ENCODE measurements at places on chromosomes 5 and 9. TPM values are rescaled to one million over a fixed set of nuclear protein-coding genes. Genes with fewer than 3 reads are reported as not detected.

OMD gene
- not detected for total RNA-seq

GRCh38 chr5:139342423-139342723 is 719 bp downstream of the PAIP2 start:
- no peak for DNase-seq

- no peak for DNase-seq
Measured at GRCh38 chr9:119091074-119091473, 278.2 kb downstream of the BRINP1 start.

GRCh38 chr5:119582987-119583386 is 46.4 kb upstream of the FAM170A start:
- DNase-seq = no peak

CCNI2 gene
- total RNA-seq = 0.49 TPM

DNA sequence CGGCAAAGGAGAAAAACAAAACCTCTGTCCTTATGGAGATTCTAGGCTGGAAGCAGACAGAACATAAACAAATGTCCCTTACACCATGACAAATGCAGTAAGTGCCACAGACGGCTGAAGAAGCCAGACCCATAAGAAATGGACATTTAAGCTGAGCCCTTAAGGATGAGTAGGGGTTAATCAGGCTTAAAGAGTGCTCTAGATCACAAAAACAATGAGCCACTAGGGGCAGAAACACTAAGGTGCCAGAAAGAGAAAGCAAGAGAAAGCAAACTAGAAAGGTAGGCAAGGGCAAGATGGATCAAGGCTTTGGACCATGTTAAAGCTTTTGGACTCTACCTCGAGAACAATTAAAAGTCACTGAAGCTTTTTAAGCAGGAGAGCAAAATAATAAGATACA is 326.9 kb upstream of the WWC1 start:
- no peak for DNase-seq

- no peak for DNase-seq
Measured at GRCh38 chr9:36923025-36923625, 110.9 kb downstream of the PAX5 start.

DNA sequence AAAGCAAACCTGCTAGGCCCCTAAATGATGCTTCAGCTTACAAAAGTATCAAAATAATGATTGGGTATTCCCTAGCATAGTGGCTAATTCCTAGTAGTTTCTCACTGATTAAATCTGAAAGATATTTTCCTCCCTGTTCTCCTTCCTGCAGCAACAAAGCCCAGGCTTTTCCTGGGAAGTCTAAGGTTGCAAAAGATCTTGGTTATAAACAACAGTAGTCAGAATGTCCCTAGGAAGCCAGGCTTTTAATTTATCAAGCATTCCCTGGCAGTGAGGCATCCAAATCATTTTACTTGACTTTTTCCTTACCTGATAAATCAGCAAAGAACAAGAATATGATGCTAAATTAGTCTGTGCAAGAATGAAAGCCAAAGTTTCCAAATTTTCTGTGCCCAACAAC is 272.0 kb downstream of the PDE4D start:
- no peak for DNase-seq

- DNase-seq = no peak
Measured at GRCh38 chr9:124696101-124696500, 75.0 kb downstream of the NR6A1 start.

FSTL4 gene
- 0.18 TPM for total RNA-seq

JAKMIP2 gene
- not detected for total RNA-seq

GRCh38 chr5:10630126-10630525 is 66.3 kb downstream of the ANKRD33B start:
- no peak for DNase-seq

ZNF454 gene
- 0.10 TPM for total RNA-seq

GRCh38 chr9:87237336-87237735 is 260.3 kb upstream of the DAPK1 start:
- DNase-seq = no peak

JAK2 gene
- 2.3 TPM for total RNA-seq

LCN12 gene
- total RNA-seq = 2.5 TPM

- no peak for DNase-seq
Measured at GRCh38 chr5:143791848-143792731, 19.9 kb upstream of the HMHB1 start.

- DNase-seq = no peak
Measured at GRCh38 chr9:134210908-134211810, 46.8 kb upstream of the RNU6ATAC start.

- DNase-seq = no peak
Measured at GRCh38 chr9:125361837-125362531, 100.4 kb downstream of the GAPVD1 start.

- DNase-seq = no peak
Measured at GRCh38 chr5:1007681-1008450, 736 bp upstream of the NKD2 start.

DNA sequence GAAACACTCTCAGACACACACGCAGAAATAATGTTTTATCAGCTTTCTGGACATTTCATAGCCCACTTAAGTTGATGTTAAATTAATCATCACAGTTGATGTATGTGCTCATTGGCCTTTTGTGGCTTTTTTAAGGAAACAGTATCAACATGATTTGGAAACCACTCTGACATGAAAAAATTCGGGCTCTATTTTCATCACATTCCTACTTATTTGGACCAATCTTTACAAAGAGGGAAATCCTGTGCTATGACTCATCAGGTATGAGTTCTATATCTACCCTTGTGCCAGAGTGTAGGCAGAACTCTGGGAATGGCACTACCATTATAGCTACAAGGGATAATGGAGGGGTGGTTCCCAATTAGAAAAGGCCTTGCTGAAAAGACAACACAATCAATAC is 388.4 kb upstream of the PTGER4 start:
- DNase-seq = no peak

DNA sequence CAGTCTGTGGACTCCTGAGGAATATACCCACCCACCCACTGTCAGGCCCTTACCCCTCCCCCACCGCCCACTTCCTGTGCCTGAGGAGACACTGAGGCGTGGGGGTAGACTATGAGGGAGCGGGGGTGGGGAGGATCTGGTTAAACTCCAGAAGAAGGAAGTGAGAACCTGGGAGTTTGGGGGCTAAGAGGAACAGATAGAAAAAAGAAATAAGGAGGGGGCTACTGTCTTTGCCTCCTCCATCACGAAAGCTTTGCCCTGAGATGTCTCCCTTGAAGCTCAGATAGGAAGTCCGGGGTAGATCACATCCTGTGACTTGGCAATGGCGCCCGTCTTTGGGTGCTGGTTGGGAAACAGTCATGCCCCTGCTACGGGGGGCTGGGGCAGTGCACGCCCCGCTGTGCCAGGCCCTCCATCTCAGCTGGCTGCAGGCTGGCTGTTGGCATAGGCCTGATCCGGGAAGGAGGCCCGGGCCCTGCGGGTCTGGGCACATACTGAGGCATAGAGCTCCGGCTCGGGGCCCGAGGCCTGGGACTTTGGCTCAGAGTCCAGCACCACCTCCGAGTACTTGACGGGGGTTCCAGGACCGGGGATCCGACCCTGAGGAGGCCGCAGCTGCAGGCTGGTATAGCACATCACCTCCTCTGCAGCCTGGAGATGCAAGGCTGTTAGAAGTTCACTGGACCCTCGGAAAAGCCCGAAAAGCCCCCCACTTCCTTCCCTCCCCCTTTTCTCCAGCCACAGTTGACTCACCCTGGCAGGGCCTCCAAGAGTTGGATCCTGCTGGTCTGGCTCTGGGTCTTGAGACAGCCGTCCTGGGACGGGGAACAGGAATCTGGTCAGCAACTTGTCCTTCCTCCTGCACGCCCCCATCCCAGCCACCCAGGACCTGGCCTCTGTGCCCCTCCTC is 1.0 kb downstream of the SIT1 start:
- no peak for DNase-seq

DNA sequence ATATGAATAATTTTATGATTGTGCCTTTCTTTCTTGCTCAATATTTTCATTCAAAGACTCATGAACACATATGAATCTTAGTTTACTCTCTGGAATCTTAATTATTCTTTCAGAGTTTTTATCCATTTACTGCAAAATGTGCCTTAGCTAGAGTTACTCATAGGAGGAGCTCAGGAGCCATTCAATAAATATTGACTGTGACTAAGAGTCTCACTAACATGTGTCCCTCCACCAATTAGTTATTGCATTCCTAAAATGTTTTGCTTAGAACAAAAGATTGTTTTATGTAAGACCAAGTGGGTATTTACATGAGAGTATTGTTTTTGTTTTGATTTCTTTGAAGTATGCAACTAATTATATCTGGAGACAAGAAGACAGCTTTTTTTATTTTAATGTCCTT is 218.4 kb upstream of the MAST4 start:
- no peak for DNase-seq

TLX3 gene
- not detected for total RNA-seq

- no peak for DNase-seq
Measured at GRCh38 chr5:140152022-140152999, 22.7 kb upstream of the CYSTM1 start.

- DNase-seq = no peak
Measured at GRCh38 chr5:97635553-97635952, 452.5 kb upstream of the RIOK2 start.

- no peak for DNase-seq
Measured at GRCh38 chr5:74623748-74624408, 16.6 kb downstream of the ENC1 start.

ZBED3 gene
- total RNA-seq = 6.8 TPM

GRCh38 chr5:15203376-15203775 is 296.6 kb upstream of the FBXL7 start:
- DNase-seq = no peak

GRCh38 chr5:59164041-59164830 is 581.4 kb downstream of the RAB3C start:
- no peak for DNase-seq

KCNMB1 gene
- total RNA-seq = not detected

GRCh38 chr9:127966416-127967150 is 14.2 kb downstream of the EEIG1 start:
- DNase-seq = no peak

GRCh38 chr5:50501491-50502228 is 60.6 kb upstream of the EMB start:
- DNase-seq = no peak

- no peak for DNase-seq
Measured at GRCh38 chr9:69806627-69807026, 14.0 kb upstream of the CFAP95 start.

GRCh38 chr5:157464519-157465171 is 4.6 kb downstream of the NIPAL4 start:
- DNase-seq = no peak

PRSS3 gene
- total RNA-seq = 1.0 TPM

GRCh38 chr9:70389621-70390266 is 24.7 kb downstream of the KLF9 start:
- DNase-seq = no peak

SCGB3A1 gene
- not detected for total RNA-seq

DNA sequence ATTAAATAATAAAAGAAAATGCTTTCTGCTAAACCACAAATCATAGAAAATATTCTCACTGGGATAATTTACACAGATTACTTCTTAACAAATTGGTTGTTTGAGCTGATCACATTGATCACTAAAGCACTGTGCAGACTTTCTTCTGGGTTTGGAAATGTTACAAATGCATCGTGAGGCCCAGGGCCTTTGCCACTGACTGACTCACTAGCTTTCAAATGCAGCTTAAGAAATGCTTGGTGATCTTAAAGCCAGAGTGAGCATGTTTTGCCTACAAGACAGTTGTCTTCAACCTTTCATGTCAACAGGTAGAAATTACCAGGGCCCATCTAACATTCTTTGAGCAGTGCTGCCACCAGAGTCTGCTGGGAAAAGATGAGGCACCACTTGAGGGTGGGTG is 252.3 kb upstream of the ADRA1B start:
- no peak for DNase-seq

DNA sequence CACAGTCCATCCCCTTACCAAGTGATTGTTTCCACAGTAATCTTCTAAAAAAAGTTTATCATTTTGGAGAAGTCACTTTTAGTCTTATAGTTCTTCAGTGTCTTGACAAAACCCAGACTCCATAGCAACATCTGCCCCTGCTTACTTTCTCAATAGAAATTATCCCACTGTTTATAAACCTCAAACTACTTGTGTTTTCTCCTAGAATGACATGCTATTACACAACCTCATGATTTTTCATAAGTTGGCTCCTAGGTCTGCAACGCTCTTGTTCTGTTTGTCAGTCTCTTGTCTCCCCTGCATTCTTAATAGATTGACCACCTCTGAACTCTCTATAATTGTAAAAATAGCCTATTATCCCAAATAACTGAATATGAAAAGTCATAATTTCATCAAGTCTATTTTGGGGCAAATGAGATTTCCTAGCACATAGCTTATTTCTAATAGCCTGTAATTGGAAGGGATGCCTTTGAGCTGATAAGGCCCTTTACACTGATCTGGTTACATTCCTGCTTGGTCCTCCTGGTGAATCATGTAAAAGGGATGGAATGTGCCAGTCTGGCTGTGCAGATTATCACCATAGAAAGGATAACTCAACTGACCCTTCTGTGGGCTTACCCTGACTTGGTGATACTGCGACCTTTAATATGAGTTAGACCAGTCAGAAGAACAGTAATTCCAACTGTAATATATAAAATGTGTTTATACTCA is 69.6 kb downstream of the CHSY3 start:
- no peak for DNase-seq

NUTM2G gene
- not detected for total RNA-seq

- no peak for DNase-seq
Measured at GRCh38 chr5:76771705-76772405, 47.0 kb upstream of the F2RL1 start.

DNA sequence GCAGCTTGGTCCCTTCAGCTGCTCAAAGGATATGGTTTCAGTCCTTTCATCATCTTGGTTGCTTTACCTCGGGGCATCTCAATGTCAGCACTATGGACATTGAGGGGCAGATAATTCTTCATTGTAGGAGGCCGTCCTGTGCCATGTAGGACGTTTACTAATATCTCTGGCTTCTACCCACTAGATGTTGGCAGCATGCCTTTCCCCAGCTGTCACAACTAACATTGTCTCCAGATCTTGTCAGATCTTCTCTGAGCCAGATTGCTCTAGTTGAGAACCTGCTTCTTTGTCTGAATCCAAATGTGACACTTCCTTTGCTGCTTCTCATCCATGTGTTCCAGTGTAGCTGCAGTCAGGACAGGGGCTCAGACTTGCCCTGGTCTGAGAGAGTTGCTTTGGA is 10.3 kb downstream of the PTPA start:
- DNase-seq = no peak

- no peak for DNase-seq
Measured at GRCh38 chr9:76519075-76519835, 60.3 kb downstream of the GCNT1 start.

GRCh38 chr9:97388721-97389238 is 23.1 kb upstream of the TDRD7 start:
- no peak for DNase-seq

- no peak for DNase-seq
Measured at GRCh38 chr5:148403344-148403743, 19.6 kb downstream of the FBXO38 start.

- no peak for DNase-seq
Measured at GRCh38 chr5:151700296-151700695, 13.6 kb upstream of the SPARC start.

SH3GL2 gene
- not detected for total RNA-seq

GRCh38 chr9:129071526-129072126 is 9.3 kb upstream of the DOLPP1 start:
- no peak for DNase-seq

ADAMTS12 gene
- total RNA-seq = 0.15 TPM

PHF19 gene
- 91.1 TPM for total RNA-seq

EXOSC3 gene
- total RNA-seq = 45.3 TPM

TPPP gene
- total RNA-seq = 0.98 TPM

All from Panc1 (cell line).